ENCODE measurements at places on chromosomes 13 and 19. TPM values are rescaled to one million over a fixed set of nuclear protein-coding genes. Genes with fewer than 3 reads are reported as not detected.
A peak's percentile ranks its signal among the peaks of the same experiment; 100 is the strongest.

- no peak for DNase-seq
- no peak overlapping the region for H3K4me3 ChIP-seq
- peaks cover 7% of the 10 kb centered on the region for H3K4me1 ChIP-seq
These were observed 4.3 kb upstream of the DACH1 start for GRCh38 chr13:71871176-71871754.

The KPNA3 gene
- 47.9 TPM for total RNA-seq

- H3K4me1 ChIP-seq: no peaks in the 10 kb centered on the region
- H3K36me3 ChIP-seq: no peaks in the 10 kb centered on the region
- H3K4me3 ChIP-seq: no peak overlapping the region
- DNase-seq: no peak
These were observed 6.7 kb upstream of the CYP4F12 start for GRCh38 chr19:15666186-15666585.

DNA sequence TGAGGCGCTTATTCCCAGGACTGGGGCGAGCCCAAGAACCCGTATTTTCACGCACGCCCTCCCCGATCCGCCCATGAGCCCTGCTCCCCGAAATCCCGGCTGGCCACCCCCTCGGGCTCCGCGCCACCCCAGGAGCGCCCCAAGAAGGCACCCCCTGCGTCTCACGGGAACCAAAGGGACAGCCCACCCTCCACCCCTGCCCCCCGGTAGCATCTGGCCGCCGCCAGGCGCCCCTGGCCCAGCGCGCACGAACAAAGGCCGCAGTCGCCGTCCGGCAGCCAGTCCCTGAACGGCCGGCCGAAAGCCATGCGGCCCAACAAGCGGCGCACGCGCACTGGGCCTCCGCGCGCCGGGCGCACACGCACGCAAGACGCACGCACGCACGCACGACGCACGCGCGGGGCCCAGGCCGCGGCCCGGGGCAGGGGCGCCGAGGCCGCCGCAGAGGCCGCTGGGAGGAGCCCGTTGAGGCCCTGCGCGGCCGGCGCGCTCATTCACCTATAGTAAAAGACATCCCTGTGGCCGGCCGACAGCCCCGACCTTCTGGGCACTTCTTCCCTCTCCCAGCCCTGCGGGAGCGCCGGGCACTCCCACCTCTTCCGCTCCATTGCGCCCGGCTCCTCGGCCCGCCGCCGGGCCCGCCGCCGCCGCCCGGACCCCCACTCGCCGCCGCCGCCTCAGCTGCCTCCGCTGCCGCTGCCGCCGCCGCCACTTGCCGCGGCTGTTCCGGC is 476 bp downstream of the MBD3 start:
- DNase-seq: peak; percentile 86
- peaks cover 21% of the 10 kb centered on the region for H3K4me1 ChIP-seq
- H3K27ac ChIP-seq: peak overlapping the region; percentile 89

- no peak for DNase-seq
- H3K27ac ChIP-seq: peak overlapping the region; percentile 73
- peaks cover 27% of the 10 kb centered on the region for H3K4me1 ChIP-seq
- H3K27me3 ChIP-seq: no peaks in the 10 kb centered on the region
- no peak overlapping the region for H3K4me3 ChIP-seq
- H3K36me3 ChIP-seq: peaks cover 23% of the 10 kb centered on the region
These were observed 59.0 kb downstream of the KLF2 start for GRCh38 chr19:16383584-16384161.
